ENCODE measurements at places on chromosomes 6 and 20. TPM values are rescaled to one million over a fixed set of nuclear protein-coding genes. Genes with fewer than 3 reads are reported as not detected.

SYNE1 gene
- 13.5 TPM for polyA plus RNA-seq

GRIK2 gene
- polyA plus RNA-seq, result not detected

OR12D1 gene
- polyA plus RNA-seq, result not detected

SLA2 gene
- polyA plus RNA-seq, result 0.56 TPM

GTF2H4 gene
- polyA plus RNA-seq, result 29.6 TPM

LSM14B gene
- 18.0 TPM for polyA plus RNA-seq

HLA-DQA1 gene
- polyA plus RNA-seq, result 5.0 TPM

TFAP2D gene
- polyA plus RNA-seq, result not detected

SLC13A3 gene
- 0.62 TPM for polyA plus RNA-seq

PTCHD4 gene
- polyA plus RNA-seq, result 0.08 TPM

DNA sequence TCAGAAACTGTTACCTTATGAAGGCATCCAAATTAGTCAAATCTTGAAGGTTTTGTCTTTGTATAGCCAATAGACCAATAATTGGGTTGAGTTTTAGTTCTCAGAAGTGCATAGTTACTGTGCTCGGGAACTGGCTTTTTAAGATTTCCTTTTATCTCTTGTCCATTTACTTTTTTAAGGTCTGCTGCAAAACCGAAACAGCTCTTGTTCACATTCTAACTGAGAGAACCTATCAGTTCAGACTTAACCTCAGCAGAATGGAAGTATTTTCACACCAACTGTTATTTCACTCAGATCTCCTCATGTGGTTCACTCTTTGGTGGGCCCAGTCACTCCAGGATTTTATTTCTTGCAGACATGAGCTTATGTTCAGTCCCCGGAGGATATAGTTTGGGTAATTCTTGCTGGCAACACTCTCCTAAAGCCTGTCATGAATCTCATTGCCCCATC is 55.5 kb downstream of the TPBG start:
- no peak for DNase-seq
- no peaks in the 10 kb centered on the region for H3K4me1 ChIP-seq
- no peak overlapping the region for H3K4me3 ChIP-seq
- no peaks in the 10 kb centered on the region for H3K36me3 ChIP-seq
- no peaks in the 10 kb centered on the region for H3K27me3 ChIP-seq
- H3K27ac ChIP-seq, result no peak overlapping the region

DNA sequence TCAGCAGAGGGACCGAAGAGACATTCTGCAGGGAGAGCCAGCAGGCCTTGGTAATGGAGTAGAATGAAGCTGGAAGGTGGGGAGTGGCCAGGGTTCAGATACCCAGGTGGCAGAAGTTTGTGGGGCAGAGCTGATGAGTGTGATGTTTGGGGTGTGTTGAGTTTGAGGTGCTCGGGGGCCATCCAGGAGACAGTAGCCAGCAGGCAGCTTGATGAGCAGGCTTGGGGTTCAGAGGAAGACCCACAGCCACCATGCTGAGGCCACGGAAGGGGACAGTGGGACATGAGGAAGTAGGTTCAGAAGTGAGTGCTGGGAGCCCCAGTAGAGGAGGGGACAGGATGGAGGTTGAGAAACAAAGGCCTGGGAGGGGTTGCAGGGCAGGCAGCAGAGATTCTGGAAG is 11.1 kb upstream of the FOXS1 start:
- H3K27ac ChIP-seq, result no peak overlapping the region
- H3K4me1 ChIP-seq, result peaks cover 21% of the 10 kb centered on the region
- no peaks in the 10 kb centered on the region for H3K36me3 ChIP-seq
- no peak for DNase-seq
- peaks cover 87% of the 10 kb centered on the region for H3K27me3 ChIP-seq

- peaks cover 7% of the 10 kb centered on the region for H3K4me1 ChIP-seq
- no peak overlapping the region for H3K4me3 ChIP-seq
- peaks cover 21% of the 10 kb centered on the region for H3K36me3 ChIP-seq
- H3K27ac ChIP-seq, result no peak overlapping the region
Observed at GRCh38 chr20:50592282-50593004, 82.3 kb downstream of the PTPN1 start.

DNA sequence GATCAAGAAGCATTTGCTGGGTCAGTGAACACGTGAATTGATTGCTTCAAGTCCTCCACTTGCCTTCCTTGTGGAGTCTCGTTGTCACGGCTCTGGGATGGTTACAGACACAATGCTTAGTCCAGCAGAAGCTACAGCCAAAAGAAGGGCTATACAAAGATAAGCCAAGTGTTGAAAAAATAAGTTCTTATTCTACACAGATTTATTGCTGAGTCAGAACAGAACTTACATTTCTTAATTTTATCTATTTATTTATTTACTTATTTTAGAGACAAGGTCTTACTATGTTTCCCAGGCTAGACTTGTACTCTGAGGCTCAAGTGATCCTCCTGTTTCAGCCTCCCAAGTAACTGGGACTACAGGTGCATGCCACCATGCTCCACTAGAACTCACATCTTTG is 199.0 kb downstream of the MYLK4 start:
- H3K4me1 ChIP-seq, result no peaks in the 10 kb centered on the region
- no peaks in the 10 kb centered on the region for H3K27me3 ChIP-seq
- no peak for DNase-seq

DNA sequence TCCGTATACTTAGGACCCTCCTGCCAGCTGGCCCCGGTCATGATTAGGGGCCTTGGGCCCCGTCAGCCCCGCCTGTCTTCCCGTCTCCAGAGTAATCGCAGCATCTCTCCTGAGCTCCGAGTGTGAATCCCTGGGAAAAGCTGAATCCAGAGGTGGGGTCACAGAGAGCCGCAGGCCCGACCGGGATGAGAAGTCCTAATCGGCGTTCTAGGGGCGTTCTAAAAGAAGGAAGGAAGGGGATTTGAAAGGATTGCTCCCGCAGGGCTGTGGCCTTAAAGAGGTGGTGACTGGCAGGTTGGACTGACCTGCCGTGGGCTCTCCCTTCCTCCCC is 371 bp downstream of the HMGN4 start:
- H3K27me3 ChIP-seq, result no peaks in the 10 kb centered on the region
- H3K4me1 ChIP-seq, result peaks cover 46% of the 10 kb centered on the region
- peak overlapping the region; percentile 61 for H3K27ac ChIP-seq
- peak overlapping the region; percentile 78 for H3K4me3 ChIP-seq
- no peaks in the 10 kb centered on the region for H3K36me3 ChIP-seq
- no peak for DNase-seq

DNA sequence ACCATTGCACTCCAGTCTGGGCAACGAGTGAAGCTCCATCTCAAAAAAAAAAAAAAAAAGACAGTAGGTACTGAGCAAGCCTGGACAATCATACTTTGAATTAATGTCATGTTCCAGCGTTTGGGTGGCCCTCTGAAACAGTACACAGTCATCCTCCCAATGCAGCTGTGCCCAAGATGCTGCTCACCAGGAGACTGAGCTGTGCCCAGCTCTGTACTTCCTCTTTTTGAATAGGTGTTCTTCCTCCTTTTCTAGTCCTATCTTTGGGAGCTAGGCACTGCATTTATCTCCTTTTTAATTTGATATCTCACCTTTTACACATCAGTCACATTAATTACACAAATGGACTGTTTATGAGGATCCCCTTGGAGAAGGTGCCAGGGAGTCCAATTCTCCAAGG is 101.5 kb downstream of the RPP40 start:
- H3K27ac ChIP-seq, result no peak overlapping the region
- no peaks in the 10 kb centered on the region for H3K27me3 ChIP-seq
- DNase-seq, result no peak

DNA sequence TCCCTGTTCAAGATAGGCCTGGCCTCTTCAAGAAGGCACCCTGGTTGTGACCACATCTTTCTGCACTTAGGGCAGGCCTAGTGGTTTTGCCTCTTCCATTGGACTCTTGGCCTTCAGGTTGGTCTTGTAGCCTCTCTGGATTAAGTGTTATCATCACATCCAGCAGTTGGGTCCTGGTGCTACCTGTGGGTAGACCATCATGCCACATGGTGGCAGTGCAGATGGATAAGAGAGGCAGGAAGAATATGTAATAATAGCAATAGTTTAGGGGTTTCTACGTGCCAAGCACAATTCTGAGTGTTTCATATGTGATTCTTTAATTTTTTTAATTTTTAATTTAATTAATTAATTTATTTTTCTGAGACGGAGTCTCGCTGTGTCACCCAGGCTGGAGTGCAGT is 28.5 kb upstream of the SNRPB2 start:
- no peaks in the 10 kb centered on the region for H3K36me3 ChIP-seq
- H3K4me3 ChIP-seq, result no peak overlapping the region
- peaks cover 7% of the 10 kb centered on the region for H3K27me3 ChIP-seq

- H3K27ac ChIP-seq, result peak overlapping the region; percentile 95
- peaks cover 39% of the 10 kb centered on the region for H3K36me3 ChIP-seq
- H3K27me3 ChIP-seq, result no peaks in the 10 kb centered on the region
Observed at GRCh38 chr20:36606158-36607066, 833 bp downstream of the RAB5IF start.

GRCh38 chr6:38555606-38556005 is 84.1 kb downstream of the BTBD9 start:
- no peak overlapping the region for H3K27ac ChIP-seq
- no peaks in the 10 kb centered on the region for H3K27me3 ChIP-seq
- DNase-seq, result no peak

- H3K27ac ChIP-seq, result no peak overlapping the region
- H3K4me3 ChIP-seq, result no peak overlapping the region
- no peaks in the 10 kb centered on the region for H3K36me3 ChIP-seq
- no peaks in the 10 kb centered on the region for H3K4me1 ChIP-seq
Observed at GRCh38 chr20:10490706-10491105, 55.6 kb downstream of the SLX4IP start.

GRCh38 chr6:131366223-131366622 is 206.8 kb upstream of the ARG1 start:
- DNase-seq, result no peak
- peaks cover 38% of the 10 kb centered on the region for H3K4me1 ChIP-seq
- no peaks in the 10 kb centered on the region for H3K36me3 ChIP-seq
- H3K4me3 ChIP-seq, result no peak overlapping the region

DNA sequence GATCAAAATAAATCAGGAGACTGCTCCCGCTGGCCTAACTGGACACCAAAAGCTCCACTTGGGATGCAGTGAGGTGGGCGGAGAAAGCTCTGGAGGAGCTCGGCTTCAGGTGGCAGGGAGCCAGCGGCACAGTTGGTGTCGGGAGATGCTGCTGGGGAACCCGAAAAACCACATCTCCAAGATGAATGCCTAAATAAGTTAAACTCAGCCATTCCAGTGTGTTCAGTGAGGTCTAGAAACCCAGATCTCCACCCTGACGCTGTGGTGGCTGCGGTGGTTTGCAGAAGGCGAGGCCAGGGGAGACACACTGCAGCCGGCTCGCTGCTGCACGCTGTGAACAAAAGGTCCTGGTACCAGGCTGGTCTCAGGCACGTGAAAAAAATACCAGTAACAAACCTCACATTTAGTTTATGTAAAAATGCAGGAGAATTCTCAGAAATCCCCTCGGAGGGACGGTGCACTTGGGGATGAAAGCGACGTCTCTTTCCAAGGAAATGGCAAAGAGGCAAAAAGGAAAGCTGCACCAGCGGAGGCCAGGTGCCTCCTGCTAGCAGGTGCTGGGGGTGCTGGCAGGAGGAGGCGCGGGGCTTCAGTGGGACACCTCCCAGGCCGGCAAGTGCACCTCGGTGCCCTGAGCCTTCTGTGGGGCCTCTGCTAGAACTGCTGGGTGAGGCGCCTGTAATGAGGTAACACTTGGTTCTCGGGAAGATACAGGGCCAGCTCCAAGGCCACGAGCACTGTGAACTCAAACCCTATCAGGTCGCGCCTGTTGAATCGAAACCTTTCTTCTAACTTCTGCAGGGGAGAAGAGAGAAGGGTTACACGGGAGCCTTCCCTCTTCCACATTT is 3.6 kb downstream of the RPS21 start:
- no peaks in the 10 kb centered on the region for H3K27me3 ChIP-seq
- H3K36me3 ChIP-seq, result peaks cover 74% of the 10 kb centered on the region
- no peak overlapping the region for H3K27ac ChIP-seq
- no peak for DNase-seq
- H3K4me1 ChIP-seq, result peaks cover 14% of the 10 kb centered on the region

GRCh38 chr6:1580585-1580984 is 29.1 kb upstream of the FOXC1 start:
- H3K4me1 ChIP-seq, result no peaks in the 10 kb centered on the region
- no peak for DNase-seq

GRCh38 chr6:26028746-26029569 is 58.3 kb upstream of the HFE start:
- H3K27me3 ChIP-seq, result no peaks in the 10 kb centered on the region
- H3K27ac ChIP-seq, result no peak overlapping the region
- H3K4me3 ChIP-seq, result no peak overlapping the region
- DNase-seq, result no peak

- H3K36me3 ChIP-seq, result no peaks in the 10 kb centered on the region
- H3K4me3 ChIP-seq, result no peak overlapping the region
- H3K27ac ChIP-seq, result no peak overlapping the region
- H3K4me1 ChIP-seq, result no peaks in the 10 kb centered on the region
Observed at GRCh38 chr20:39660965-39661364, 698.8 kb downstream of the DHX35 start.

DNA sequence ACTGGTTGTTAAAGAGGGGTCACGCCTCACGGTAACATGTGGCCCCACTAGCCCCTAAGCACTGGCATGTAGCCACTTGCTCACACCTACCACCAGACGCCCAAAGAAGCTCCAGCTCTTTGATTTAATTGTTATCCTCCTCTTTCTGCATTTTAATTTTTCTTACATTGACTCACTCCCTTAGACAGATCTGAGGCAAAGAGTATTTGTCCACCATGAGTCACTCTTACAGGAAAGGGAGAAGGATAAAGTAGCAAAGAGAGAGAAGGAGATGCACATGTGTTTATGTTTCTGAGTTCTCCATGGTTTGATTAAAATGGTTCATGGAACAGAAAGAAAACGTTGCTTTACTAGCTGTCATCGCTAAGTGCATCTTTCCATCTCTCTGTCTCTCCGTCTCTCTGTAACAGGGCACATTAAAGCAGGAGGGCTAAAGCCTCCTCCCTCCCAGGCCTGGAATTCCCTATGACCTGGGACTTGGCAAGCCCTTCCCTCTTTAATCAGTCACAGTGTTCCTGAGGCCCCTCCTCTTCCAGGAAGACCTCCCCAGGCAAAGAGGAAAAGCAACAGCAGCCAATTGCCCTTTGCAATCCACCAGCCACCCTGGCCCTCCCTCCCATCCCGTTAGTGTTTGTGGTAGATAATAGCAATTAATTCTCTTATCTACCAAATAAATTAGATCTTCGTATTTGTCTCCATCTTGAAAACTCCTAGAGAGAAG is 112.8 kb upstream of the TSHZ2 start:
- DNase-seq, result peak; percentile 27
- H3K27me3 ChIP-seq, result no peaks in the 10 kb centered on the region
- H3K4me3 ChIP-seq, result no peak overlapping the region
- H3K36me3 ChIP-seq, result no peaks in the 10 kb centered on the region
- H3K4me1 ChIP-seq, result no peaks in the 10 kb centered on the region
